HT1080 (cell line): ENCODE measurements at places on chromosomes 2 and 18. TPM values are rescaled to one million over a fixed set of nuclear protein-coding genes. Genes with fewer than 3 reads are reported as not detected.
A peak's percentile ranks its signal among the peaks of the same experiment; 100 is the strongest.

- DNase-seq, result no peak
These were observed 601.8 kb upstream of the CDH2 start for GRCh38 chr18:28778706-28779105.

Gene STPG4
- 0.10 and 0.70 TPM in 2 replicates for total RNA-seq

- no peak for DNase-seq
These were observed 6.8 kb downstream of the ADCYAP1 start for GRCh38 chr18:911486-911885.

Gene TFCP2L1
- 0.10 and 0.33 TPM in 2 replicates for total RNA-seq

GRCh38 chr2:157228946-157229345, 28.6 kb upstream of the GALNT5 start:
- no peak for DNase-seq

Gene TM4SF20
- total RNA-seq, result not detected in 2 replicates

Gene LRP2
- total RNA-seq, result 0.10 TPM in 1 of 2 replicates, not detected in the other

Gene DQX1
- total RNA-seq, result 0.13 and 0.18 TPM in 2 replicates

- DNase-seq, result peak; percentile 7
These were observed 357.6 kb downstream of the DSC3 start for GRCh38 chr18:30684825-30685481.

Gene ECEL1
- not detected in 2 replicates for total RNA-seq

Gene CCDC85A
- total RNA-seq, result 0.19 TPM in 1 of 2 replicates, not detected in the other

Gene HOXD13
- total RNA-seq, result 2.6 and 3.2 TPM in 2 replicates

Gene CFAP65
- total RNA-seq, result not detected in 2 replicates

Gene ELOA2
- total RNA-seq, result not detected in 2 replicates

Gene MAB21L4
- not detected in 2 replicates for total RNA-seq

DNA sequence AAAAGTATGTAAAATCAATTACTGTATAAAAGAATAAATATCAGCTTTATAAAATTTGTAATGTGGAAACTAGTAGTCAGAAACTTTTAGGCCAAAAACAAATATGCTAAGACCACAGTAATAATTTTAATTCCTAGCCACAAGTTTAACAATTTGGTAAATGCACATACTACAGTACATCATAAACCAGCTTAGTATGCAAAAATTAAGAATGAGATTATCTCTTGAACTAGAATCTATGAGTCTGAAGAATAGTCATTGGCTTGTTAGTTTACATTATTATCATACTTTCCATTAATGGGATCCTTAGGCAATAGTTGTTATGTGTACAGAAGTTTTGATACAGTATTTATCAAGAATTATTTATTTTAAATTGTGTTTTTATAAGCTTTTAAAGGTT, 491.9 kb upstream of the FSIP2 start:
- DNase-seq, result no peak

Gene AP1S3
- total RNA-seq, result 5.0 and 13.3 TPM in 2 replicates

- DNase-seq, result no peak
These were observed 242.0 kb downstream of the CMPK2 start for GRCh38 chr2:6623746-6624145.

Gene NOSTRIN
- not detected in 2 replicates for total RNA-seq

GRCh38 chr18:44123743-44124142, 556.9 kb upstream of the SETBP1 start:
- peak; percentile 6 for DNase-seq

DNA sequence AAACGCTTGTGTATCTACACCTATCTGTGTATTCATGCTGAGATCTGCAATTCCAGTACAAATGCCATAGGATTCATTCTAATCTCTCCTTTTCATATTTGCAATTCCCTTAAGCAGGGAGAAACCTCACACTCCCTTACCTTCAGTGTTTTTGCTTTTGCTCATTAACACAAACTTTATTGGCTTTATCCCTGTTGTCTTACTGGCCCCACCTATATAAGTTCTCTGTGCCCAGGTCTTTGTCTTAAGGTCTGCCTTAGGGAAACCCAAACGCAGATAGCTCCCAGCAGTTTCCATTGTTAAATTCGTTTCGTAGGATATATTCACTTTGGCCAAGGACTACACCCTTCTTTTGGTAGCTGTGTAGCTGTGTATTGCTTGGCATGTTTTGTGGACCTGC, 4.0 kb upstream of the SNORC start:
- DNase-seq, result no peak

DNA sequence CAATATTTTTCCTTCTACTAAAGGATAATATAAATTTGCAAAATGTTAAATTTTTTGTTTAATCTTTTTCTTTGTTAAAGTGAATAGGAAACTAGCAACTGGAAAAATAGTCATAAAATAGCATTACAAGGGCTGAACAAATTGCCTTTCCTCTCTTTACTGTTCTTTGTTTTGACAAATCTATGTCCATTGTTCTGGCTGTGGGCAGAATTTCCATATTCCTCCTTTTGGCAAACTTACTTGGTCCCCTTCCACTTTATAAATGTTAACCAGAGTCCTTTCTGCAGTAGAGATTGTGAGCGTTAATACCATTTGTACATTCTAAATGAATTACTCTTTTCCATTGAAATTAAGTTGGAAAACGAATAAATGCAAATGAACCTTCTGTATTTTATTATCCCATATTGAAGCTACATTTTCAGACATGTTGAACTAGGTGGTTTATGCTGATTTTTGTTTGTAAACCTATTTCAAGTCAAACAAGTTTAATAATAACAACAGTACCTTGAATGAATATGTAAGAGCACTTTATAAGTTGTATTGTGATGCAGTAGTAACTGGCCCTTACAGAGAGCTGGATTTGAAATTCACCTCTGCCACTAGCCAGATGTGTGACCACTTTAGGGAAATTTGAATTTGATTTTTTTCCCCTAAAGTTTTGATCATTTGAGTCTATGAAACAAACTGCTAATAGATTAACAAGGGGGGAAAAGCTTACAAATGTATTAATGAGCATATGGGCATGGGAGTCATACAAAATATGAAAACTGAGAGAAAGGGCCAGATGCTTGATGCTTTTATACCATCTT, 3.3 kb downstream of the RNF125 start:
- DNase-seq, result no peak

Gene AFG3L2
- total RNA-seq, result 71.5 and 75.6 TPM in 2 replicates

Gene UGT1A10
- not detected in 2 replicates for total RNA-seq

DNA sequence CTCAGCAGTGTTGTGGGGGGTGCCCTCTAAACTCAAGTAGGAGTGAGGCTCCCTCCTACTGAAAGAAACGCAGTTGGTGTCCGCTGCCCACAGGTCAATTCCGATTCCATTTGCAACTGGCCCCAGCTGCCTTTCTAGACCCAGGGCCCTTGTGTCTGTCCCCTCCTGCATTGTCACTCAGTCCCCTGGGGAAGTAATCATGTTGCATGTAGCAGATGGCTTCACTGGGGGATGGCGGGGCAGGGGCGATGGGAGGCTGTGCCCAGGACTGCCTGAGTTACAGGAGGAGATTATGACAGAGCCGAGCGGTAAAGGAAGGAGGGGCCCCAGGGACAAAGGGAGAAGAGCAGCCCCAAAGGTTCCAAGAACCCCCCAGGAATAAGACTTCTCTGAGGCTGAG, 62.5 kb upstream of the SH3RF3 start:
- no peak for DNase-seq

Gene MC4R
- not detected in 2 replicates for total RNA-seq
